Effector CD8-positive, alpha-beta T cell (primary cell): ENCODE measurements at places on chromosomes 2 and 18.

- DNase-seq = no peak
Observed at GRCh38 chr2:168119515-168120141, 127.8 kb downstream of the STK39 start.

- DNase-seq = no peak
Observed at GRCh38 chr2:163659224-163659623, 76.6 kb downstream of the FIGN start.

DNA sequence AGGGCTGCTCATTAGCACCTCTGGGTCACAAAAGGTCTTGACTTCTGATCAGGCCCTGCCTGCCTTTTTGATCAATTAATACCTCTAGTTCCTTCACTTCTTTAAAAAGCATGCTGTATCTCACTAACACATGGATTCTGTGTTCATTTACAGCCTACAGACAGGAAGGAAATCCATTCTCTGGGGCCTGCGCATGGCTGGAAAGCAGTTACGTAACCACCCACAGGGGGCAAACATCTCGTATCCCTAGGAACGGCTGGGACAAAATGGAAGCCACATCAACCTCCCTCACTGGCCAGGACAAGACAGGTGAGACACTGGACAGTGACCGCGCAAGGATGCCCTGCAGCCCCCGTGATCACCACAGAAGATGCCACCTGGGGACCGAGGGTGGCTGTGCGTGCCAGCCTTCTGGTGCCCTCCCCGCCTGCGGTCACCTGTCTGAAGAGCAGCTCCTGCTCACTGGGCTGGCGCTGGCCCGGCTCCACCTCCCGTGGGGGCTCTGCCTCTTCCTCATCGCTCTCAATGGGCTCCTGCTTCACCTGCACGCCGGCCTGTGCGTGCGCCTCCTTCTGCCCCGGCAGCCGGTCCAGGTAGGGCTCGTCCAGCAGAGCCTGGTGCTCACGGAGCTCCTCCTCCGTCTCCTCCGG lies 266.9 kb downstream of the TWIST2 start:
- no peak for DNase-seq

GRCh38 chr18:24702001-24702515 lies 241.6 kb downstream of the HRH4 start:
- no peak for DNase-seq

GRCh38 chr2:164835302-164835701 lies 6.3 kb downstream of the COBLL1 start:
- DNase-seq = no peak

DNA sequence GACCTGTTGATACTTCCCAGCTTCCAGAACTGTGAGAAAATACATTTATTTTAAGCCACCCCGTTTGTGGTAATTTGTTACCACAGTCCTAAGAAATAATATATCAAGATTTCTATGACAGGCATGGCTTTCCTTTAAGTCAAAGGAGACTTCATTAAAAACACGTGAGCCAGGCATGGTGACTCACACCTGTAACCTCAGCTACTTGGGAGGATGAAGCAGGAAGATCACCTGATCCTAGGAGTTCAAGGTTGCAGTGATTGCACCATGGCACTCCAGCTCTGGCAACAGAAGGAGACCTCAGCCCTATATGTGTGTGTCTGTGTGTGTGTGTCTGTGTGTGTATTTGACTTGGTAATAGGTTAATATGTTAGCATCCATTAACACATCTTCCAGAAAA lies 69.8 kb upstream of the SCN7A start:
- DNase-seq = no peak

- no peak for DNase-seq
Observed at GRCh38 chr2:43348908-43349661, 122.7 kb upstream of the ZFP36L2 start.

DNA sequence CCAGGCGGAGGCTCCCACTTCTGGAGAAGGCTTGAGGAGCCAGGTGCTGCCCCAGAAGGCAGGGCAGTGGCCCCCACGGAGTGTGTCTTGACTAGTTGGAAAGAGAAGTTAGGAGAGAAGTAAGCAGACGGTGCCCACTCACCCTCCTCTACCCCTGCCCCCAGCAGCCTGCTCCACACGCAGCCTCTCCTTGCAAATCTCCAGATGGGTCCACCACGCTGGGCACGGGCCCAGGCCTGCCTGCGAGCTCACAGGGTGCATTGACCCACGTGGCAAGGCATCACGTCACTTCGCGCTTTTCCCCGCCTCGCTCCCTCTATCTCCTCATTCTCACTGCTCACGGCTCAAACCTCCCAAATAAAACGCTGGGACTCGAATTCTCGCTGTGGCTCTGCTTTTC lies 71.8 kb upstream of the RAB12 start:
- DNase-seq = no peak

DNA sequence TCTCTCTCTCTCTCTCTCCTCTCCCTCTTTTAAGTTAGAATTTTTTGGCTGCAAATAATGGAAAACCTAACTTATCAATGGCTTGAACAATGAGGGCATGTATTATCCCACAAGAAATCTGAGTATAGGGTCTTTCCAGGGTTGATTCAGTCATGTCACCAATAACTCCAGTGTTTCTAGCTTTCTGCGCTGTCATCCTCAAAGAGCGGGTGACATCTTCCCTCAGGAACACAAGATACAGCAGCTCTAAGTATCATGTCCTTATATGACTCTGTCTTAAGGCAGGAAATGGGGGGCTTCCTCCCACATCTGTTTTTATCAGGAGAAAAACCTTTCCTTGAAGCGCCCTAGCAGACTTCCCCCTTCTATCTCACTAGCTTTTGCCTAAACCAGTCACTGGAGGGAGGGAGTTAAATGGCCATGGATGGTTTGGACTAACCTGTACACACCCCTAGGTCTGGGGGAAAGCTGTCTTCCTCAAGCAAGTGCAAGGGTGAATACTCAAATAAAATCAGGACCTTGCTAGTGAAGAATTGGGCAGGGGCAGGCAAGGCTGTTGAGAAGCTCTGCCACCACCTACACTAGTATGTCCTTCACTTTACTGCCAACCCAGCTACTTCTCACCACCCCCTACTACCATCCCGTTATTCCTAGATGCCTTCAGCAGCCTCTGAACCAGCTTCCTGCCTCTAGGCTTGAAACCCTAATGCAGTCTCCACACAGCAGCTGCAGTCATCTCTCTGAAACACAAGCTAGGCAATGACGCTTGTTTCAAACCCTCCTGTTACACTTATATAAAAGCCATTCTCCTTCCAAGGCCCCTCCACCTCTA lies 7.5 kb upstream of the TUBA4A start:
- no peak for DNase-seq

GRCh38 chr18:39184176-39184575 lies 1618.6 kb upstream of the CELF4 start:
- no peak for DNase-seq

GRCh38 chr18:11859282-11859830 lies 8.1 kb downstream of the CHMP1B start:
- no peak for DNase-seq

GRCh38 chr18:58522132-58522531 lies 106.8 kb downstream of the ALPK2 start:
- no peak for DNase-seq

GRCh38 chr2:131155208-131155855 lies 50.2 kb downstream of the PLEKHB2 start:
- no peak for DNase-seq
